ENCODE measurements at places on chromosomes 7 and 10.

DNA sequence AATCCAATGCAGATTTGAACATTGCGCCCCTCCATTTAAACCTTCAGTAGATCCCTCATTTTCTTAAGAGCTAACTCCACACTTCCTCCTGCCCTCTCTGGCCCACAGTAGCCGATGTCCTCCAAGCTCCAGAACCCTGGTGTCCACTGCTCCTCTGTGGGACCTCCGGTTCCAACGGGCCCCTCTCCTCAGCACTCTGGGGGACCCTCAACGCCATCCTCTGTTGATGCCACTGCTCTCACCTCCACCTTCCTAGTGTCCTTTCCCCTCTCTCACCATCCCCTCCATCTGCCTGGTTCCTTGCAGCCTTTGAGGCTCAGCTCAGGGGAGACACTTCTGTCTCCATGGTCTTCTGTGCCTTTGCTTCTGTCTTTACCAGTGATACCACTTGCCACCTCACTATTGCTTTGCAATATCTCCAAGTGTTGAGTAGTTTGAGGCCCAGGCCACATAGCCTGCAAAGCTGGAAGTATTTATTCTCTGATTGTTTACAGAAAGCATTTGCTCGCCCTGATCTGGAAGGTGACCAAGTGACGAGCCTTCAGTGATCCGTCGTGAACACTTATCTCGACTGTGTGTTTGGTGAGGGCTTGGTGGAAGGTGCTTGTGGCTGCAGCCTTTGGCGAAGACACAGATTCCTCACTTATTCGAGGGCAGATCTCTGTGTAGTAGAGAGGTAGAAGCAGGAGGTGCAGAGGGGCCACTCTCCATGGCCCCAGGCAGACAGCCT is 104.8 kb upstream of the SHH start:
- DNase-seq = no peak

GRCh38 chr7:140176122-140176701 is 571 bp downstream of the KDM7A start:
- no peak for DNase-seq

DNA sequence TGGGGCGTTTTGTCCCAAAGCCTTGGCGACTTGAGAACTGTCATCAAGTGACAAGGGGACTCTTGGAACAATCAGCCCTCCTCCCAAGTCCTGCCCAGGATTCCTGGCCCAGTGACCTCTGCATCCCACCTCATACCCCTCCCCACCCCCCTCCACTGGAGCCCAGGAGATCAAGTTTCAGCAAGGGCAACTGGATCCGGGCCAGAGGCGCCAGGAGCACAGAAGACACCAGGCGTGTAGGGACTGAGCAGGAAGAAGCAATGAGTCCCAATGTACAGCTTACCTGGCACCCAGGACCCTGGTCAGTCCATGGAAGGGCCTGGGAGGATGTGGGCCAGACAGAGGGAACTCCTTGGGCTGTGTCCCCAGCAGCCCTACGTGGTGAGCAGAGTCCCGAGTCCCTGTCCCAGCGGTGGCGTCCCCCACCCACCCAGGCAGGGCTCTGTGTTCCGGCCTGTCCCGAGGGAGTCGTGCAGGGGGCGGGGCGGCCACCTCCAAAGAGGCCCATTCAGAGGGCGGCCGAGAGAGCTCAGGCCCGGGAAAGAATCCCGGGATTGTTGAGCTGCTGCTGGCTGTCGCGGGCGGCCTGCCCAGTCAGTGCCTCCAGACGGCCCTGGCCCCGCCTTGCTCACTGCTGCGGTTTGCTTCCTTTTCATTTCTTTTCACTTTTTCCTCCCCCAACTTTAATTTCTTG is 254.1 kb downstream of the TNS3 start:
- DNase-seq = no peak

- DNase-seq = no peak
Observed at GRCh38 chr7:6020371-6021286, 10.5 kb upstream of the ANKRD61 start.

GRCh38 chr10:103155471-103156085 is 37.5 kb downstream of the NT5C2 start:
- DNase-seq = no peak

GRCh38 chr10:60464659-60465058 is 75.0 kb upstream of the ANK3 start:
- no peak for DNase-seq

DNA sequence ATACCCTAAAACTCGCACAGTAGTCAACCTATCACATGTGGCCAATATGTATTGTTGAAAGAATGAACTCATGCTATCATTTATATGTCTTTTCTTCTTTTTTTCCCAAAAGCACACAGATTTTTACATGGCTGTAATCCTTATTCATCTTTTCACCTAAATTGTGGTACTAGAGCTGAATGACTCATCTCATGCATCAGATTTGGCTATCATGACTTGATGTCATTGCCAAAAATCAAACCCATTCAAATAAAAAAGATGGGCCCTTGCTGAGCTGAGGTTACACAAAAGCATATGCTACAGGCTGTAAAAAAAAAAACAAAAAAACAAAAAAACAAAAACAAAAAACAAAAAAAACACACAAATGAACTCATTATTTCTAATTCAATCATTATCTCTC is 3.3 kb upstream of the LMOD2 start:
- DNase-seq = no peak

DNA sequence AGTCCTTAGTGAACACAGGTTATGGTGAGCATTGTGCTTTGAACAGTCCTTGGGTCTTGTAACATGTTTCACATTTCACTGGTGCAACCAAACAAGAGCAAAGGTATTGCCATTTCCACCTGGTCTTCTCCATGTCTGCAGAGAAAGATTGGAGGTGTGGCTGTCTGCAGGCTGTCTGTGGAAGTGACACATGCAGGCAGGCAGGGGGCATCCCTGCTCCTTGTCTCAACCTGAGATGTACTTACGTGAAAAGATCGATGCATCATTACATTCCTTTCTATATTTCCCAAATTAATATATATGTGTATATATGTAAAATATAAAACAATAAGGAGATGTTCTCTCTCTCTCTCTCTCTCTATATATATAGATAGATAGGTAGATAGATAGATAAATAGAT is 54.3 kb downstream of the LRRC18 start:
- DNase-seq = no peak

DNA sequence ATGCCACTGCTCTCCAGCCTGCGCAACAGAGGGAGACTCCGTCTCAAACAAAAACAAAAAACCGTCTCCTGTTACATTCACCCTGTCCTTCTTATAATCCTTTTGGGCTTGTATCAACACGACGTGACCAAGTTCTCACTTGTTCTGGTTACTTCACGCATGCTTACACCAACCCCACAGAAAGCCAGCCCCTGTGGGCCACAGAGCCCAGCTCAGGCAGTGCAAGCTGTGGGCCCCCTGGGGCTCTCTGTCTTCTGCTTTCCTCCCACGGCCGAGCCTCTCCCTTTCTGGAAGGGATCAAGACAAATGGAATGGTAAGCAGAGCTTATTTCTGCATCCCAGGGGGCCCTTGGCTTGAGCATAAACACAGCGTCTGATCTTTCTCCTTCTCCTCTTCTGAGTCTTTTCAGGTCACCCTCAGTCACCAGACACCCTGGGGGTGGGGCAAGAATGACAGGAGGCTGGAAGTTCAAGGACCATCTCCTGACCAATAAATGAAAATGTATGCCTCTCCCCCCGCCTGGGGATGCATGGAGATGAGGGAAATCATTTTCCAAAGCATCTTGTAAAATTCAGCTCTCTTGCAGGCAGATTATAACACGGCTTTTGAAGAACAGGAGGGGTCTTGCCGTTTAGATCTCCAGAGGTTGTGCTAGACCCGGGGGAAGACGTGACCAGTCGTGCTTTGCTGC is 19.0 kb upstream of the TRIM56 start:
- DNase-seq = peak; percentile 59

DNA sequence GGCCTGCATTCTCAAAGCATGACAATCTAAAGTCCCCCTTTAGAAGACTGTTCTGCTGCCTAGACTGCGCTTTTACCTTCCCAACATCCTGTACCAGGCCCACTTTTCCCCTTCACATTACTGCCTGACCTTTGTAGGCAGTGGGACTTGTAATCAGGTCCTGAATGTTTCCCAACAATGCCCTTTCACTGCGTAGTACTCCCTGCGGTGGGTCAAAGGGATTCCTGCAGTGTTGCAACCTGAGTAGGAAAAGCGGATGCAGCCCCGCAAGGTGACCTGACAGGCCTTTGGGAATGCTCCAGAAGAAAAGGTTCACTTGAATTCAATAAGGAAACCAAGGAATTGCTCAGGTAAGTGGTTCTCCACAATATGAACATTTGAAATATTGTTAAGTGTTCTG is 4.9 kb upstream of the TCAF1 start:
- no peak for DNase-seq

DNA sequence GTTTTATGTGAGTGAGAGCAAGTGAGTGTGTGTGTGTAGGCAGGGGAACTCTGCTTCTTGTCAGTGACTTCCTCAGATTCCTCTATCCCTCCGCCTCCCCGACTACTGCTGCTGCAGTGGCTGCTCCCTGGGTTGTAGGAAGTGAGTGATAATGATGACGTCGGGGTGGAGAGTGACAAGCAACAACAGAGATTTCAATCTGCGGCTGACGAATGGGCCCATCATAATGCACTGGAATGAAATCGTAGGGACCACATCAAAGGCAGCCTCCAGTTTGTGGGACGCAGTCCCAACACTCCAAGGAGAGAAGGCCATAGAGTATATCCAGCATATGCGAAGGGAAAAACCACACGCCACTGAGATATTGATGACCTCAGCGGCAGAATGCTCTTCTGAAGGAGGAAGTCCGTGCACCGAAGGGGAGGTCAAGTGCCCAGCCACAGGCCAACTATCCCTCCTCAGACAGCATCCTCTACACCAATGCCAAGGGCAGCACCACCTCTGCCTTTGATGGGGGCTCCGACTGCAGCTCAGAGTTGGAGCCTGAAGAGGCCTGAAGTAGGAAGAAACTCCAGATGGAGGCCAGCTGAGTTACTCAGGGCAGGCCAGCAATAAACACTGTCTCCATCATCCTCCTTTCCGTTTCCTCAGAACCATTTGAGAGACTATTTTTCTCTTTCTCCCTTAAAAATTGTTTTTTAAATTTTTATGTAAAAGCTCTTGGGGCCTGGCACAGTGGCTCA is 11.3 kb upstream of the STMP1 start:
- no peak for DNase-seq

GRCh38 chr7:41448104-41448503 is 254.8 kb downstream of the INHBA start:
- DNase-seq = no peak

DNA sequence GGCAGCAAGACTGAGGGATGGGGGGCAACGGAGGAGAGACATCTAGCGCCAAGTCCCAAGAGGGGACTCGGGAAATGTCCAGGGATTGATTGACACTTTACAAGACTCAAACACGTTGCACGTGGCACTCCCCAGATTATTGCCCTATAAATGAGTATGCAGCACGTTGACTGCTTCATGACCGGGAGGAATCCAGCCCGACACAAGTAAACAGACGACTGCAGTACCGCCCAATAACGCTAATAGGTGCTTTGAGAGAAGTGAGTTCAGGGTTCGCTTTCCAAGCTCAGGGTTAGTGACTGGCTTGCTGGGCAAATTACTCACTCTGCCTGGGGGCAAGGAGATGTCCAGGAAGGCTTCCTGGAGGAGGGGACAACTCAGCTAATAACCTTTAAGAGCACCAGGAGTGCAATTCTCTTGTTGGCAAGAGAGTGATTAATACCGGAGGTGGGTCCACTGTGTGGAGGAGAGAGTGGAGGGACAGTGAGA is 73.3 kb upstream of the MYL10 start:
- no peak for DNase-seq

GRCh38 chr7:130515315-130516040 is 23.6 kb downstream of the MEST start:
- no peak for DNase-seq

GRCh38 chr7:32079510-32079909 is 9.3 kb upstream of the PDE1C start:
- no peak for DNase-seq

DNA sequence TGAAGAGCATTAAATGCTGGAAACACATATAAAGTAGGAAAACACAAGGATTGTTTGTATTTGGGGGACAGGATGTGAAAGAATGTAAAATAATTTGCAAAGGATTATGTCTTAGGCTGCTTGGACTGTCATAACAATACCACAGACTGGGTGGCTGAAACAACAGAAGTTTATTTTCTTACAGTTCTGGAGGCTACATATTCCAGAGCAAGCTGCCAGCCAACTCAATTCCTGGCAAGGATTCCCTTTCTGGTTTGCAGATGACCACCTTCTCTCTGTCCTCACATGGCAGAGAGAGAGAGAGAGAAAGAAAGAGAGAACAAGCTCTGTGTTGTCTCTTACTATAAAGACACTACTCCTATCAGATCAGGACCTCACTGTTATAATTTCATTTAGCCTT is 8.8 kb upstream of the LAMB4 start:
- no peak for DNase-seq

DNA sequence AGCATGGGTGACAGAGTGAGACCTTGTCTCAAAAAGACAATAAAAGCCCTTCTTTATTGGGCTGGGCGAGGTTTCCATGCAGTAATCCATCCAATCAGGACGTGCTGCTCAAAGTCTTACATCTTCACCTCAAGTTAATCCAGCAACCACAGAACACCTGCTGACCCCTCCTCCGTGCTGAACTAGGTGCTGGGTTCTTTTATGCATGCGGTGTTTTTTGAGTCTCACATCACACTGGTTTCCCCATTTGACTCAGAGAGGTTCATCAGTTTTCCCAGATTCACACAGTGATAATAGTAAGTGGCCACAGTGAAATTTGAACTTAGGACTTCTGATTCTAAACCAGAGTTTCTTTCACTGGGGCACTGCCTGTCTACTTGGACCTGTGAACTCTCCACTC is 58.3 kb upstream of the GTF2I start:
- DNase-seq = no peak

- DNase-seq = no peak
Observed at GRCh38 chr10:121217331-121217730, 366.2 kb downstream of the WDR11 start.

DNA sequence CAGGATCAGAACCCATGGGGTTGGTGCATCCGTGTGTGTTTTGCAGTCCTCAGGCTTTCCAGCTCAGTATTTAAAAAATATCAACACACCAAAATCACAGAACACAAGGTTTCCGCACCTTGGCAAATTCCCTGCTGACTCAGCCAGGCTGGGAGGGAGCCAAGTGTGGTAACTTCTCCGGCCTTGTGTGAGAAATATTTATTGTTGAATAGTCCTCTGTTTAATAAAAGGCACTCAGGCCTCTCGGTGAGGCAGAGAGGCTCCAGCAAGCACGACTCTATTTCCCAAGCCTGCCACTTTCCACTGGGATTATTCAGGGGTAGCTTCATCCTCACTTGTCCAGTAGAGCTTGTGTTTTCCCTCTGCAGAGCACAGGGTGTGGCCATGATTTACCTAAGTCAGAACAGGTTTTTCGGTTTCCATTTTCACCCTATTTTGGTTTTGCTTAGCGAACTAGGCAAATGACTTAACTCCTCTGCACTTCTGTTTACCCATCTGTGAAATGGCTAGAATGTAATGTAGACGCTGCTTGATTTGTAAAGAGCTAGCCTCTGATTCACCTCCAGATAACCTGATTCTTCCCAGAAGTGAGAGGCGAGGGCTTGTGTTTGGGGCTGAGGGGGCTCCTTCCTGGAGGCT is 13.0 kb upstream of the CHST15 start:
- no peak for DNase-seq

All from brain pericyte (primary cell).